Central memory CD4-positive, alpha-beta T cell (primary cell): ENCODE measurements at places on chromosomes 6 and 20.

- no peak for DNase-seq
Measured at GRCh38 chr20:1535420-1536175, 21.9 kb downstream of the SIRPD start.

- no peak for DNase-seq
Measured at GRCh38 chr20:62708591-62709536, at the start of gene NTSR1. NTSR1 (plus strand) TSS chr20:62708836; CDS start chr20:62709208, 372 bp downstream.

GRCh38 chr20:13638162-13638495 lies 603 bp downstream of the TASP1 start:
- no peak for DNase-seq

GRCh38 chr6:56951049-56951831 lies 3.7 kb upstream of the BEND6 start:
- DNase-seq: no peak

DNA sequence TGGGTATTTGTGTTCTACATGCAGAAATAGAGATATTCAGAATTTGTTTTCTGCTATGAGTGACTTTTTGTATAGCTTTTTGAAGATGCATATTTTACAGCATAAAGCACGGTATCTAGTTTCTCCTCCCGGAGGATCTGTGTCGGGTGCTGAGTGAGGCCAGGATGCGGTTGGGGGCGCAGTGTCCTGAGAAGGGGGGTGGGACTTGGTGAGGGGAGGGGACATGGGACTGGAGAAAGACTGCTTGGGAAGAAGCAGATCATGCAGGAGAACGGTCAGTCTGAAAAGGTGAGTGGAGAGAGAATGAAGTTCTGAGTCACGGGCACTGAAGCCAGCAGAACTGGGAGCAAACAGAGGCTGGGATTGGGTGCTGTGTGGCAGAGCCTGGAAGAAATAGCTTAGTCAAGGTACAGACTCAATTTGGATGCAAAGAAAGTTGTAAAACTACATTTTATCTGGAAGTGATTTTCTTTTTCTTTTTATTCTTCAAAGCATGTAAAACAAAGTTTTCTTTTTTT lies 44.0 kb downstream of the STX11 start:
- no peak for DNase-seq

DNA sequence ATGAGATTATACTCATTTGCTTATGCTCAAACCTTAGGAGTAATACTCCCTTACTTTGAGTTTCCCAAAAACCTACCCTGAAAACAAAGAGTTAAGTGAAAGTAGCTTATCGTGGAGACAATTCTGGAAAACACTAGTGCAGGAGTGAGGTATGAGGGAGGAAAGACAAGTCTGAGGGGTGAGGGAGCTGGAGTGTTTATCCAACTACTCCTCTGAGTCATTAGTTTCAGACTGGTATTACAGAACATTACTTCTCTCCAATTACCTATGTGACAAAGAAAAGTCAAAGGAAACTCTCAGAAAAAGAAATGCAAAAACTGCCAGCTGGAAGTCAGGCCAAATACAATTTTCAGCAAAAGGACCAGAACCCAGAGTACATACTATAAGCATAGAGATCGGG lies 171.1 kb upstream of the SPTLC3 start:
- DNase-seq: no peak

- DNase-seq: no peak
Measured at GRCh38 chr20:4457566-4458543, 263.9 kb upstream of the PRND start.
